Activated naive CD4-positive, alpha-beta T cell treated with anti-CD3 and anti-CD28 coated beads for 36 hours (primary cell): ENCODE measurements at places on chromosomes 4 and X.

DNA sequence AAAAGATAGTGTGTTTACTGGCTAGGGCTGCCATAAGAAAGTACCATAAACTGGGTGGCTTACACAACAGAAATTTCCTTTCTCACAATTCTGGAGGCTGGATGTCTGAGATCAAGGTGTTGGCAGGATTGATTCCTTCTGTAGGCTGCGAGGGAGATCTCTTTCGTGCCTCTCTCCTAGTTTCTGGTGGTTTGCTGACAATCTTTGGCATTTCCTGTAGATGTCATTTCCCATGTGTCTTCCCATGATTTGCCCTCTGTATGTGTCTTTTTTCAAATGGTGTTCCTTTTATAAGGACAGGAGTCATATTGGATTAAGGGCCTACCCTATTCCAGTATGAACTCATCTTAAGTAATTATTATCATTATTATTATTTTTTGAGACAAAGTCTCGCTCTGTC is 27.9 kb upstream of the LCORL start:
- DNase-seq: no peak

DNA sequence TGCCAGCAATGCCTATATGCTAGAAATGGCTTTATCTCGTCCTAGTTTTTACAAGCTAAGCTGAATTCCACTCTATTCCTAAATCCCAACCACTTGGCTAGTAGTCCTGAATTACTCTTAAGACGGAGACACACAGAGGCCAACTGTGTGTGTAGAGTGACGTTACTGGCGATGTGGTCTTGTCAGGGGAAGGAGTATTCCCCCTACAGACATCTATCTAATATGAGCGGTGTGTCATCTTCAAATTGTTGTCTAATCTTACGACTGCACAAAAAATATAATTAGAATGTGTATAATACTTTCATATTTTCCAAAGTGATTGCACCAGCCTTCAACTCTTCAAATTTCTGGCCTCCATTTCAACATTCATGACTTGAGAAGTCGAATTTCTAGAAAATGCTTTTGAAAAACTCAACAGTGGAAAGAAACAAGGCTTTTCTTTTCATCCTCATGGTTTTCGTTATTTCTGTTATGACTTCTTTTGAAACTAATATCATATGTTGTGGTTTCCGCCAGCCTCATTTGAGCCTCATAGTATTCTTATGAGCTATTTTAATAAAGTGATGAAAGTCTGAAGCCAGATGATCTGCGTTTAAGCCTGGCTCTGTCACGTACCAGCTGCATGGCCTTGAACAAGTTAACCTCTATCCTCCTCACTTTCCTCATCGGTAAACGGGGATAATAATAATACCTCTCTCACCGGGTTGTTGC is 132.3 kb downstream of the SOWAHB start:
- no peak for DNase-seq

GRCh38 chr4:127400276-127400675 is 232.5 kb upstream of the INTU start:
- DNase-seq: no peak

DNA sequence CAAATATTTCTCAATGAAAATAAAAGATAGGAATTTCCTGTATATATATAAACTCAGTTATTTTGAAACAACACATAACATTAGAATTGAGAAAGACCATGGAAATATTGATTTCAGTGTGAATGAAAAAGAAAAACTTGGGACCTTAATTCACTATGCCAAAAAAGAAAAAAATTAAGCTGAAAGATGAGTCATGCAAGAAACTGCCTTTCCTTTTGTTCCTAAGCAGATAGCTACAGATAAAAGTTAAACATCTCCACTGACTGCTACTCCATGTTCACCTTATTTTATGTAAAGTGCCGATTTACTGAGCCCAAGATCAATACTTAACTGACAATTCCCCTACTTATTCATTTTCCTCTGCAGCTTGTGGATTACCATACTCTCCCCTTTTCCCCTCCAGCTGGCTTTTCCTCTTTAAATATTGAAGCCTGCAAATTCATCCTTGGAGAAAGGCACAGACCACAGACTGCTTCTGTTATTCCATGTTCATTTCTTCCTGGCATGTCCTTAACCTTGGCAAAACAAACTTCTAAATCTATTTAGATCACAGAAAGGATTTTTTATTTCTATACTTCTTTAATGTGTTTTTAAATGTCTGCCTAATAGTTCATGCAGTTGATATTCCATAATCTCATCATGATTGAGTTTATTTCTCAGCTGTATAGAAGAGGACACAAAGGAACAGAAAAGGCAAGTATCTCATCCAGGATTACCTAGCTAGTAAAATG is 40.5 kb upstream of the YTHDC1 start:
- no peak for DNase-seq

GRCh38 chr4:146852360-146852759 is 93.3 kb downstream of the TTC29 start:
- DNase-seq: no peak

GRCh38 chrX:100635989-100636320 is 651 bp downstream of the TSPAN6 start:
- no peak for DNase-seq

DNA sequence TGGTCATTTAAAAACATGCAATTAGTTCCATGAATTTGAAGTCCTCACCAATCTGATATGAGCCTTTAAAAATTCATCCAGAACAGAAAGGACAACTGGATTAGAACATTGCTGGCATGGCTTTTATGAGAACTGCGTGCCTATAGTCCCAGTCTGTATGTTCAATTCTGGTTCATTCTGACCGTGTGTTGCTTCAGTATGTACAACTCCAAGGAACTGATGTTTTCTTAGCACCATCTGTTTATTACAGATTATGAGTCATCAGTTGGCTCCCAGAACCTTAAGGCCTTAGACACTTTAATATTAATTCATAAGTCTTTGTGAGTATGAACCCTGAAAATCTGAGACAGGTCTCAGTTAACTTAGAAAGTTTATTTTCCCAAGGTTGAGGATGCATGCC is 115.0 kb downstream of the CEP44 start:
- DNase-seq: no peak

- no peak for DNase-seq
Measured at GRCh38 chr4:108794136-108794535, 31.3 kb upstream of the ETNPPL start.

GRCh38 chr4:76741663-76742020 is 156.3 kb downstream of the SOWAHB start:
- DNase-seq: no peak

DNA sequence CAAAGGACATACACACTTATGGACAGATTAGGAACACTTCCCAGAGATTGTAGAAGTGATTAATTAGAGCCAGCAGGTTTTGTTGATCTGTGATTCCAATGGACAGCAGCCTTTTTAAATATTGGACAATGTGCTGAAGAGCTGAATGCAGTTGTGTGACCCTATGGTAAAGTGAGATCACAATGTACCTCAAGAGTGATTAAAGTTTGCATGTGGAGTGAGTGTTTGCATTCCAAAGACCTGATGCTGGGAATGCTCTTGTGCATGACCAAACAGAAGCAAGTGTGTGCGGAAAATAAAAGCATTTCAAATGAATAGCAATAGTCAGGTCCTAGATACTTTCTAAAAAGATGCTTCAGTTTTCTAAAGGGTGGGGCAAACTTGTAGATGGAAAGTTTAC is 154.1 kb downstream of the BANK1 start:
- no peak for DNase-seq

- no peak for DNase-seq
Measured at GRCh38 chrX:13936521-13937225, 93.0 kb downstream of the GEMIN8 start.

DNA sequence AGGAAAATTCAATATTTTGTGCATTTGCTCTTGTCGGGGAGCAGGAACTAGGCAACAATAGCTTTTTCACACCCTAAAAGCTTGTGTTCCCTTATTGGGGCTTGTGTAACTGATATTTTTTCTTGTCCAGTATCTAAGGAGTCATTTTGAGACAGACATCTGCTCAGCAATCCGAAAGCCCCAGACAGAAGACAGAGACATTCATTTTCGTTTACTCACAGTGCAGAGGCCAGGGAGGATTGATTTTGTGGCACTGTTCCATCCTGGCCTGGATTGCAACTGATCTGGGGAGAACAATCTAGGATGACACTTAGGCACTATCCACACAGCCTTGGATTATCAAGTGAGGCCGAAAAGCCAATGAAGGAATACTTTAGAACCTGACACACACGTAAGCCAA is 27.4 kb upstream of the PLAC1 start:
- DNase-seq: no peak

DNA sequence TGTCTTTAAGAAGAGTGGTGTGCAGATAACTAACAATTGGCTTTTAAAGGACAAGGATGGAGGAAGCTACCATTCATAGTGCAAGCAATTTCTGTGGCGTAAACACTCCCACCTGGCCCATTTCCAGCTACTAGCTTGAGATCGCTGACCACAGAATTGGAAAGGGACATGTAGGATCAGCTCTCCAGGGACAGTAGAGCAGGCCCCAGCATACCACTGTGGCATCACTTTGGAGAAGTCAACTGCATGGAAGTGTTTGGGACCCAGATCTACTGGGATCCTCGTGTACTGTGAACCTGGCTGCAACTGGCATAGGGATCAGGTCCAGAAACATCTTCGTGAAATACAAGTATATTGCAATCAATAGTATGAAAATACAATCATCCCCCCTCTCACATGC is 515.0 kb downstream of the INPP4B start:
- no peak for DNase-seq

- no peak for DNase-seq
Measured at GRCh38 chr4:86894455-86894854, 2.2 kb upstream of the C4orf36 start.

DNA sequence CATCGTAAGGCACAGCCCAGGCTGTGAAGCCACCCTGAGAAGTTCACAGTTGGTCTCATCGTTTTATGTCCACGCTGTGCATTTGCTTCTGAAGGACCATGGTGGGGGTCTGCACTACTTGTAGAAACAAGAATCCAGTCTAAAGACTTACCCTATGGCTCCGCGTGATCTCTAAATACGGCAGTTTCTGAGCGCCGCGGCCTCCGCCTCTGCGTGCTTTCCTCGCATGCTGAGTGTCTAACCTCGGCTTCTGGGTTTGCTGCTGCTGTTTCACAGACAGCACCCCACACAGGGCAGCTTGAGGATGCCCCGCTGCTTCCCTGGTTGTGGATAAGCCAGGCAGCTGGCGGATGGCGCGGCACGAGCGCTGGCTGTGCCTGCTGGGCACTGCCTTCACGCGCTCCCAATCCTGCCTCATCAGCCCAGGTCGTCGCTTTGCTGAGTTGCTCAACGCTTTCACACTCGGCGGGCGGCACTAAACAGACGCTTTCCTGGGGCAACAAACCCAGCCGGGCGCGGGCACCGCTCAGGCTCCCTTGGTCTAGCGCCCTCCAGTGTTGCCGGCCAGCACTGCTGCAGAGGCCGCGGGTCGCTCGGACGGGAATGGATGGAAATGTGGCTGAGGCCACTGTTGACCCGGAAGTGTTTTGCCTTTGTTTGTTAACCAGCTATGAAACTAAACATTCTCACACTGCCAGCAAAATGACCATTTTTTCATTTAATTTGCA is 39.2 kb downstream of the FGFRL1 start:
- no peak for DNase-seq

DNA sequence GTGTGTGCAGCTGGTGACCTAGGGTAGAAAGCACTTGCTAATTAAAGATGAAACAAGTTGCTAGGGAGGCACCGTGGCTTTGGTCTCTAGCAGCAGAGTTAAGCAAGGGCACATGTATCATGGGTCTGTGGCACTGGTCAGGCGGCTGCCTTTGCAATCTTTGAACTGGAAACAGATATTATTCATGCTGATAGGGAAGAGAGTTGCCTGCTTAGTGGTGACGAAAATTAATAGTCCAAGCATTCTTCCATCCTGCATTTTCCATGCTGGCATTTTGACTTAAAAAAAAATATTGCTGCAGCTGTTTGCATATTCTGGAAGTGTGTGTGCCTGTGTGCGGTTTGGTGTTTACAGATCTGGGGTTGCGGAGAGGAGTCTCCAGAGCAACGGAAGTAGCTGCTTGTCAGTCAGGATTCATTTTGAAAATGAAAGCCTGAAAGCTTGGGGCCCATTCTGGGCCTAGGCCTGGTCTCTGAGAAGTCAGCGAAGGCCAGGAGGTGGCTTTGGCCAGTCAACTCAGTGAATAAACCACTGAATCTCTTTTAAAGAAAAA is 2.3 kb upstream of the SOWAHD start:
- peak; percentile 80 for DNase-seq

DNA sequence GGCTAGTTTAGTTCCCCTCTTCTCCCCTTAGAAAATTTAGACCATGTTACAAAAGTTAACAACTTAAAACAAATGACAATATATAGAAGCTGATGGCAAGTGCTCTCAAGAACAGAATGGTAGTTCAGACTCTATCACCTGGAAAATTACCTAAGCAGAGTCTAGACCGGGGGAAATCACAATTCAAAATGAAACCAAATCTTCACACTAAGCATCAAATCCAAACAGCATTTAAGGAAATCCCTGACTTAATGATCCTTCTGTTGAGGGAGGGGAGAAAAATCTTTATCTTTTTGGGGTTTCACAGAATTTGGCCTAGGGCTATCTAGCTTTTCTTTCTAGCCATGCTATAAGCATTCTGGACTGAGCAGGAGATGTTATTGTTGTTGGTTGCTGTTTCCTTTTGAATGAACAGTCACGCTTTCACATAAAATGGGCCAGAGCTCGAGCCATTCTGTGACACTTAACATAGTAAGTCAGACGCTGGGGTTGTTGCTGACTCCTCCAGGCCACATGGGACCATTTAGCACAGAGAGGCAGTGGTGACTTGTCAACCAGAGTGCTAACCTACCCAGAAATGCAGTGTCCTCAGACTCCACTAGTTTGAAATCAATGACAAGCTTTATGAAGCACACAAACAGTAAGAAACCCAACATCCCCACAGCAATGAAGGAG is 16.0 kb upstream of the LSM6 start:
- DNase-seq: no peak

DNA sequence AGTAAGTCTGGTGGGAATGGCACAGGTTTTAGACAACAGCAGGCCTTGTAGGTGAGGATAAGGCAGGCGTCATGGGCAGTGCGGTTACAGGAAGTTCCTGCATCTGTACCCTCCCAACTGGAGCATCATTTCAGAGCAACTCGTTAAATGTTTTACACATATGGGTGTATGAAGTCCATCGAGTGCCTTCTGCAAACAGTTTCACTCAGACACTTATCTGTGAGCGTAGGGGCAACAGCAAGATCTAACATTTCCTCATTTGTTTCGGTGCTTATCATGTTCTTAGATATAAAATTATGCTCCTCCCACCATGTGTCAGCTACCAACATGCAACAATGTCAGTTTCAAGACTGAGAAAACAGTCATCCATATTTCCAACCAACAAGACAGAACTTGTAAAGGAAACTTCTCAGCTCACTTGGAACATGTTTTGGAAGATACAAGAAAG is 69.9 kb downstream of the ELOVL6 start:
- no peak for DNase-seq

GRCh38 chr4:76226418-76226817 is 12.8 kb upstream of the SCARB2 start:
- no peak for DNase-seq
